Activated naive CD4-positive, alpha-beta T cell treated with anti-CD3 and anti-CD28 coated beads, Interleukin-2, amount 50 U/mL, for 16 hours (primary cell): ENCODE measurements at places on chromosomes 2 and 18.

GRCh38 chr2:170244555-170244954 is 66.6 kb downstream of the MYO3B start:
- no peak for DNase-seq

DNA sequence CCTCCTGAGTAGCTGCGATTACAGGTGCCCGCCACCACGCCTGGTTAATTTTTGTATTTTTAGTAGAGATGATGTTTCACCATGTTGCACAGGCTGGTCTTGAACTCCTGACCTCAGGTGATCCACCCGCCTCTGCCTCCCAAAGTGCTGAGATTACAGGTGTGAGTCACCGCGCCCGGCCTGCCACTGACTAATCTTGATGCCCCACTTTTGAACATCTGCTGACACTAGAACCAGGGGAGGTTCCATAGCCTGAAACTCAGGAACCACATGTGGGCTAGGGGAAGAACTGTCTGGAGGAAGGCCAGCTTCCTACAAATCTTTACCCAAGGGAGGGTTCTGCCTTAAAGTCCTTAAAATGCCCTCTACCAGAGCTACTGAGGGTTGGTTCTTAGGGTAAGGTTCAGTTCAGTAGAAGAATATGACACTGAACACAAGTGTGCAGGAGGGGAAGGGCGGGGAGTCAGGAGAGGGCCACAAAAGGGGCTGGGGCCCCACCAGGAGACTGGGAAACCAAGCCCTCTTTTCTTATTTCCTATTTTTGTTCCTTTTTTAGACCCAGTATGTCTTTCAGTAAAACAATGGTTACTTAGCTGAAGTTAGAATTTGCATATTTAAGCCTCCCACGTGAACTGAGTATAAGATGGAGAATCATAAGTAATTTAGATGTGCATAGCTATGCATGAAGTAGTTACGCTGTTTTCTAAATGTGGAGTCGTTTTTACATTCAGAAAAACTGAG is 6.3 kb upstream of the RAB31 start:
- no peak for DNase-seq

DNA sequence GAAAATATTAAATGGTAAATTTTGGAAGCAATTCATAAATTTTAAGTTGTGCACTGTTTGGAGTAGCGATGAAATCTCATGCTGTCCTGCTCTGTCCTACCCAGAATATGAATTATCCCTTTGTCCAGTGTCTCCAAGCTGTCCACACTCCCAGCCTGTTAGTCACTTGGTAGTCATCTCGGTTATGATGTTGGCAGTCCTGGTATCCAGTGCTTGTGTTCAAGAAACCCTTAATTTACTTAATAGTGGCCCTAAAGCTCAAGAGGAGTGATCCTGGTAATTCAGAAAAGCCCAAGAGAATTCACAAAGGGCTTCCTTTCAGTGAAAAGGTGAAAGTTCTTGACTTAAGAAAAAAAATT is 71.8 kb upstream of the STAM2 start:
- no peak for DNase-seq

- DNase-seq = no peak
These were observed 54.7 kb downstream of the MTA3 start for GRCh38 chr2:42622943-42623676.

DNA sequence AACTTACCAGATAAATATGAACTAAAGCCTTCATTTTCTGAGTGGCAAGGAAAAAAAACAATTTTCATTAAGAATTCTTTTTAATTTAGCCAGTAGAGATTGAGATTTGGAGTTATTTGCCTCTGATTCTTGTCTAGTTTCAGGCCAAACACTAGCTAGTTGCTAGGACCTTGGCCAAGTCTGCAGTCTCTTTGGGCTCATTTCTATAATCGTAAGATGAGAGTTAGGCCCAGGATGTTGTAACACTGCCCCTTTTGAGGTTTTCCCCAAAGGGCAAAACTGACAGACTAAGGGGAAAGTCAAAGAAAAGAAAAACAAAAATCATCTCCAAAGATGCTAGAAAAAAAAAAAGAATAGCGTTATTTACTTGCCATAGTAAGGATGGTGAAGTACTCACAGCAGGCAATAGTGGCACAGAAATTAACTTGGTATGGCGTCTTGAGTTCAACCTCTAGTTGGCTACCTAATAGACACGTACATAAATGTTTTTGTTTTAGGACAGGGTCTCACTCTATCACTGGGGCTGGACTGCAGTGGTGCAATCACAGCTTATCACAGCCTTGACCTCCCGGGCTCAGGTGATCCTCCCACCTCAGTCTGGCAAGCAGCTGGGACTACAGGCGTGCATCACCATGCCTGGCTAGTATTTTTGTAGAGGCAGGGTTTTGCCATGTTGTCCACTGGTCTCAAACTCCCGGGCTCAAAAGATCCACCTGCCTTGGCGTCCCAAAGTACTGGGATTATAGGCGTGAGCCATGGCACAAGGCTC is 23.0 kb upstream of the ADAM17 start:
- DNase-seq = no peak

DNA sequence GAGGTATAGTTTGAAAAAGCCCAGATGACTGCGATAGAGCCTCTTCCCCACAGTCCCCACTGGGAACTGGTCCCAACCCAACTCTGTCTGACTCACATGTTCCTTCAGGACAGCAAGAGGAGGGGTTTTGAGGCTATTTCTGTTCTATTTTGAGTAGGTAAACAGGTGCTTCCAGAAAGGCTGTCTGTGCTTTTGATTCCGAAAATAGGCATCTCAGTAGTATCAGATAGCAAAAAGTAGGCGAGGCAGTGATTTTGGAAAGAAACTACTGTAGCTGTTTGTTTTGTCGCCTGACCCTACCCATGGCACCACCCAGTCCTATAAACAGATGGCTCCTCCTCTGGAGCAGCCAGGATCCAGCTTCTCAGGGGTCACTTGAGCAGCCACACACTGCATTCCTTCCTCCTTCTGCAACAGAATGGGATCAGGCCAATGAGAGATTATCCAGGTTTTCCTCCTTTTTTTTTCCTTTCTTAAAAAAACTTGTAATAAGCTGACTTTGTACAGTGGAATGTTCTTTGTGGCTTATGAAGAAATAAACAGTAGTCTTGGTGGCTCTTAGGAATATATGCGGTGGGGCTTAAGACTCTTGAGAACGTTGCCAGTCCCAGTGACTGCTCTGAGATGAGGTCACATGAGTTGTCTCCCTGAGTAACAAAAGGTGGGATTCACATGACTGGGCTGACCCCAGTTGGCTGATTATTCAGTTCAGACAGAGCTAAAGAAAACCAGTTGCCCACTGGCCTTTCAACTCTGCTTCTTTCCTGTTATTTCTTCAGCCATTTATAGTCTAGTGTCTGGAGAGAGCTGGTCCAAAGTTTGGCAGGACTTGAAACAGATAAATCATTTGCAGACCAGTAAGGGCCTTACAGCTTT is 98.6 kb downstream of the KCNS3 start:
- DNase-seq = no peak

- DNase-seq = no peak
These were observed 12.7 kb downstream of the OLA1 start for GRCh38 chr2:174235680-174236079.

DNA sequence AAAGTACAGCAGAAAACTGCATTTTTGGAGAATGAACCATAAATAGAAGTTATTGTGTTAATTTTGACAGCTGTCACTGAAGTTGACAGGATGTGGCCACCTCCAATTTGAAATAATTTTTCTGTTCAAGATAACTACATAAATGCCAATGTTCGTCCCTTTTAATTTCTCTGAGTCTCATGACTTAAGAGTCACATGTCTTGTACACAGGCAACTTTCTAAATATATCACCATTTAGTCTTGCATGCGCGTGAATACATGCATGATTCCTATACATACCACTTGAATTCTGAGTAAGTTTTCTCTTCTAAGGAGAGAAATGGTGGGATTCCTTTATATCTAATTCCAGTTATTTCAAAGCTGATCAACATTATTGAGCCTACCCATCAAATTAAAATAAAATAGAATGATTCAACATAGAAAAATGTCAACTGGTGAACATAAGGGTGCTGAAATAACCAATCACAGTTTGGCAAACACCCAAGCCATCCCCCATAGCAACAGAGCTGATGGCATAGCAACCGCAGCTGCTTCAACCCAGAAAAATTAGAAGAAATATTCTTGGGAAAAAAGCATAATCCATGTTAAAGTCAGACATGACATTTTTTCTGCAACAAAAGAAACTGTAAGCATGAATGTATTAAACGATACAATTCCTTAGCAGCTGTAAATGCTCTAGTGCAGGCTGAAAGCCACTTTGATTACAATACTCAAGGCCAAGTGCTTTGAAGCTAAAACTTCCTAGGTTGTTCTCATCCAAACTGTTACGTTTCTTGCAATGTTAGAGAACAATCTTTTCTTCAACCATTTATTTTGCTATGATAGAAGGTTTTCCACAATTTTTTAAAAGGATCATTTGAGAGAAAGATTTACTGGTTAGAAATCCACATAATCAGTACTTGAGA is 282.7 kb downstream of the DLGAP1 start:
- DNase-seq = no peak

DNA sequence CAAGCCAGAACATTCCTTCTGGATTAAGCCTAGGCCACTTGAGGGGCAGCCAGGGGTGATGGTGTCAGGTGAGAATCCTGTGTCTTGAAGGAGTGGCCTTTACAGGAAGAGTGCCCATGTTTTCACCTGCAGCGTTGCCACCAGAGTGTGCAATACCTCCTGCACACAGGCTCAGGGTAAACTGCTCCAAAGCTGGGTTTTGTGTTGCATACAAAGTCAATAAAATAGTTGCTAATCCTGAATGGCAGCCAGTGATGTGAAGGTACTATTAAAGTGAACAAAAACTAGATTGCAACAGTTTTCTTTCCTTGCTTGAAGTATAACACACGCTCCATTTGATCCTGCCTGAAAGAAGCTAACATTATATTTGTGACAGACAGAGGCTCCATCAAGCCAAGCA is 64.4 kb upstream of the NRP2 start:
- DNase-seq = no peak

DNA sequence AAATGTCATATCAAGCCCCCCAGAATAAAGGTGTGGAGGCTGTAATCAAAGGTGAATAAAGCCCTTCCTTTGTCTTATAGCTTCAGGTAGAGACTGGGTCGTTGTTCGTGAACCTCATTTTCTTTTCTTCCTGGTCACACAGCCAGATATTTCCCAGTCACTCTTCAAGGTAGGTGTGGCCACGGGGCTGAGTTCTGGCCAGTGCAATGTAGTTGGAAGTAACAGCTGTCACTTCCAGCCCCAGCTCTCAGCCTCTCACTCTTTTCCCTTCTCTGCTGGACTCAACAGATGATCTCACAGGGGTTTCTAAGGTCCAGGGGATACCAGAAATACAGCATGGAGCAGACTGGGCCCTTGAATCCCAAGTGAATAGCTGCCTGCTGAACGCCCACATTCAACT is 15.8 kb upstream of the TRPM8 start:
- DNase-seq = no peak

DNA sequence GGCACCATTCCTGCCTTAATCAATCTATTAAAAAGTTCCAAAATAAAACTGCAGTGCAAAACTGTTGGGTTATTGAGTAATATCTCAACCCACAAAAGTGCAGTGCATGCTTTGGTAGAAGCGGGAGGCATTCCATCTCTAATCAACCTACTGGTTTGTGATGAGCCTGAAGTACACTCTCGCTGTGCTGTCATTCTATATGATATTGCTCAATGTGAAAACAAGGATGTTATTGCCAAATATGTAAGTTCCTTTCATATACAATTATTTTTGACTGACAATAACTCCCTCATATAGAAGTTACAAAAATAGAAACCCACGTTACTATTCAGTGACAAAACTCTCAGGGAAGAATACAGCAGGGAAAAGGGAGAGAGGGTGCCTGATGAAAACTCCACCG is 43.0 kb downstream of the OSGEPL1 start:
- DNase-seq = no peak

DNA sequence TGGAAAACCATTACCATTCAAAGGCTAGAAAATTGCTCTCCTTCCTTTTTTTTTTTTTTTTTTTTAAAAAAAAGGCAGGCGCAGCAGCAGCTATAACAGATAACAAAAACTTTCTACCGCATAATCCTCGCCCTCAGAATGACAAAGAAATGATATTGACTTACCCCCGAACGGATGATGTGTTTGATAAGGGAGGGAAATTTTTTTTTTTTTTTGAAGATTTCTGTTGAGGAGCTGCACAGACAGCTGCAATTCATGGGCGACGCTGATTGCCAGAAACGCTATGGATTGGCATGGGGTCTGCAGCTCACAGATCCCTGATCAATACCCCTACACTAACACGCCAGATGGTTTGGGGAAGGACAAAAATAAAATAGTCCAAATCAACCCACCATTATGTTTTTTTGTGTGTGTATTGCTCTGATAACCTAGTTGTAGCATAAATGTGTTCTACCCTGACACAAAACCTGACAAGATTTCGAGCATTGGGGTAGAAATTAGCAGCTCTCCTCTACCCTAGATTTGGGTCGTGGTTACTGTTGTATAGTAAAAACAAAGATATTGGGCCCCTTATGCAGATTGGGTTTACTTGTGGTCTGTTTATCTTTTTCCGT is 3.6 kb upstream of the ONECUT2 start:
- DNase-seq = no peak
